Stimulated activated CD4-positive, alpha-beta T cell treated with anti-CD3 and anti-CD28 coated beads, Interleukin-15, amount 100 ng/mL, for 24 hours (primary cell): ENCODE measurements at places on chromosomes 2 and 18.

DNA sequence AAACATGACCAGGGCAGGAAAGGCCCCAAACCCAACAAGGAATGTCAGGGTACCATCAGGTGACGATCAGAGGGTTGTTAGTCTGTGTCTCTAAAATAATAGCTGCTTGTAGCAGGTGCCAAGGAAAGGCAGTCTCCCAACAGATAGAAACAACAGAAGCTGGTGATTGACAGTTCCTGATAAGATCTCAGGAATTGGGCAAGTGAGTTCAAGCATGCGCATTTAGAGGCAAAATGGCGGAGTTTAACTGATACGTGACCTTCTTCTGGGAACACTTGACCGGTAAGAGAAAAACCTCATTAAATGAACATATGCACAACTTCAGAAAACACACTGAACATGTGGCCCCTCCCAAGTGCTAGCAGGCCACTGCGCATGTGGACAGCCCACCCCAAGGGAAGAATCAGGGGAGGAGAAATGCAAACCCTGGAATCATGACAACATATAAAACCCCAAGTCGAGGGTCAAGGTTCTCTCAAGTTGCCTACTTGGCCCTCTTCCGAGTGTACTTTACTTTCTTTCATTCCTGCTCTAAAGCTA lies 664.9 kb downstream of the KCNJ3 start:
- no peak for DNase-seq

DNA sequence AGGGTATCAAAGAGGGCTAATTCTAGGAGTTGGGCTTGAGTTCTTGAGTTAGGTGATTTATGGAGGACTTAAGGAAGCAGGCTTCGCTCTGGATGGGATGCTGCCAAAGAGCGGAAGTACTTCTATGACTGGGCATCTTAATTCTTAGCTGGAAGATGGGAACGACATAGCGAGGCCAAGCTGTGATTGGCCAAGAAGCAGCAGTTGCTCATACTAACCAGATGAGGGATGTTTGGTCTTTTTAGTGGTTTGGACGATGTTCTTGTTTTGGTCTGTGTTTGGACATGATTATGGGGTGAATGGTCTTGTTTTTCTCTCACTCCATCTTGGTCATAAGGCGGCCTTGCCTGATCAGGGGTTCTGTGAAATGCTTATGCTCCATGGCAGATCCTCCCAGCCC lies 133.7 kb downstream of the MSH2 start:
- DNase-seq = no peak

DNA sequence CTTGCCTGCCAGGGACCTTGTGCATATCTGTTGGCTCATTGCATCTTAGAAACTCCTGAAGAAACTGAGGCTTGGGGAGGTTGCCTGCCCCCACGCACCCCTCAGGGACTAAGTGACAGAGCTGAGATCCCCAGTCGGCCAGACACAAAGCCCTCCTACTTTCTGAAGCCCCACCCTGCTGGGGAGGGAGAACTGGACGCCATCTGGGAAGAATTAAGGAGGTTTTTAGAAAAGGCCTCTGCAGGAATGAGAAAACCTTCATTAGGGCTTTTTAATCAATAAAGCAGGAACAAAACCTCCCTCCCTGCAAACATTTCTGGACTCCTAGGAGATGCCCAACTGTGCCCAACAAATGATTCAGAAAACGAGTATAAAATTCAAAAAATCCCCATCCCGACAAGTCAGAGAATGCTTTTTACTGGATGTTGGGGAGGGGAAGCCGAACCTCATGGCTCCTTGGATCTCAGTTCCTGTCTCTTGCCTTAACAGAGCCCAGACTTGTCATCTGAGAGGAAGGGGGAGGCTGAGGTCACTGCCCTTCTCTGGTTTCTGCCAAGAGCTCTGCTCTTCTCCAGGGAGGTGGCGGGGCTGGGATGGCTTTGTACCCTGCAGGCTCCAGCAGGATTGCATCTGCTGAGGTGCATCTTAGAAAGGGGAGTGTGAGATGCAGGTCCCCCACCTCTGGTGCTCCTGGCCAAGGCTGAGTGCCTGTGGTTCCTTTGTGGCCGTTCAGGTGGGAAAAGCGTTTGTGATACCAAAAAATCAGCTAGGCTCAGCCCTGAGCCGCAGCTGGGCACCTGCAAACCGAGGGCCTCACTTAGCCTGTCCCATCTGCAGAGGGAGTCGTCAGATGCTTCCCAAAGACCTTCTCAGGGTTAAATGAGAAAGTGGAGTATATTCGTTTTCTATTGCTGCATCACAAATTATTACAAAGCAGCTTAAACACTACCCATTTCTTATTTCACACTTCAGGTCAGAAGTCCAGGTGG lies 142.4 kb downstream of the ZFP36L2 start:
- no peak for DNase-seq

- no peak for DNase-seq
Observed at GRCh38 chr2:110153416-110153815, 37.8 kb upstream of the MALL start.

DNA sequence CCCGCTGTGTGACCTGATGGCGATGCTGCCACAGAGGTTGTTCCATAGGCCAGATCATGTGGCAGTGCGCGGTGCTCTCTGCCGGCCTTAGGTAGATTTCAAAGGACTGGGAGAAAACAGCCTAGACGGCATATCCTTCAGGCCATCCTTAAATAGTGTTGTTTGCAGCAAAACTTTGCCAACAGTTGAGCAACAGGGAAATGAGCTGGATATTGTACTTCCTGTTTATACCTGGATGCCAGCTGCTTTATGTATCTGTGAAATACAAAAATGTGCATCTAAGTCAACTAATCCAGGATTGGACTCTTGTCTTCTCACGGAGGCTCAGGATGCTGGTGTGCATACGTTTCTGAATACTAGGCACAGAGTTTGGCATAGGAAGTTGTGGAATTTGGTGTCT lies 107.1 kb downstream of the EML6 start:
- DNase-seq = no peak

GRCh38 chr2:9779596-9780264 lies 63.5 kb upstream of the TAF1B start:
- peak; percentile 64 for DNase-seq

DNA sequence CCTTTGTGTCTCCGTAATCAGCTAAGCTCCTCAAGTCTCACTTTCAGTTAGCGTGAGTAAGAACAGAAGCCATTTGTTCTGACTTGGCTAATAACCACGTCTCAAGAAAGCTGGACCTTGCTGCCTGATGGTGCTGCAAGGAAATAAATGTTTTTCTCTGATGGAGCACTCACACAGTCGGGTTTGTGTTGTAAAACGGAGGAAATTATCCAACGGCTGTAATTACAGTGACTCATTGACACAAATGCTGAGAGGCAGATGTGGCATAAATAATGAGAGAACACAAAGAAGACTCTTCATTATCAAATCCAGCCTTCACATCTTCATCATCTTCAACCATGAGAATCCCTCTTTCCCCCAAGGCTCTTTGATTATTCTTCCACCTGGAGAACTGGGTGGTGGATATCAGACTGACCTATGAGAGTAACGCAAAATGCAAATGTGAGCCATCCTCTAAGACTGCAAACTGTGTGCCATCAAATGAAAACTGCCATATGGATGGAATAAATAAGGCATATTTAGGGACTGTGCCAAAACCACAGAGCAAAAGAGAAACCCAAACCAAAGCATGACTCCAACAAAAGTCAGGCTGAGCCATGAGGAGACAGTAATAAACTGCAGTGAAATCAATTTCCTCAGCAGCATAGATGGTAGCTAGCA lies 252.6 kb downstream of the RND3 start:
- DNase-seq = no peak

- no peak for DNase-seq
Observed at GRCh38 chr18:6363216-6363615, 51.5 kb downstream of the L3MBTL4 start.

- DNase-seq = no peak
Observed at GRCh38 chr2:149744865-149745264, 157.3 kb upstream of the MMADHC start.

- no peak for DNase-seq
Observed at GRCh38 chr2:210356944-210357343, 42.0 kb upstream of the MYL1 start.

- no peak for DNase-seq
Observed at GRCh38 chr2:66814916-66815315, 380.0 kb downstream of the MEIS1 start.

GRCh38 chr18:47756364-47757016 lies 174.0 kb downstream of the SMAD2 start:
- DNase-seq = peak; percentile 70

DNA sequence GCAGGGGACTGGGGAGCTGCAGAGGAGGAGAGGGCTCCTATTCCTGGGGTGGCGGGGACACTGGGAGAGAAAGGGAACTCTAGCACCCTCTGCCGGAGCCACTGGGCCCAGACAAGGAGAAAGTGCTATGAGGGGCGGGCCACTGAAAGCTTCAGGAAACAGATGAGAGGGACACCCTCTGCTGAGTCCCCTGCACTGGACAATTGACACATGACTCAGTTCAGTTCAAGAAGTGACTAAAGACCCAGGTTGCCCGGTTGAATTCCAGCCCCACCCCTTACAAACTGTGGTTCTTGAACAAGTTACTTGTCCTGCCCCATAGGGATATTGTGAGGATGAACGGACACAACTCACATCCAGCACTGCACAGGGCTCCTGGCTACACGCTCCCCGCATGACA lies 5.0 kb downstream of the RUFY4 start:
- DNase-seq = peak; percentile 51

DNA sequence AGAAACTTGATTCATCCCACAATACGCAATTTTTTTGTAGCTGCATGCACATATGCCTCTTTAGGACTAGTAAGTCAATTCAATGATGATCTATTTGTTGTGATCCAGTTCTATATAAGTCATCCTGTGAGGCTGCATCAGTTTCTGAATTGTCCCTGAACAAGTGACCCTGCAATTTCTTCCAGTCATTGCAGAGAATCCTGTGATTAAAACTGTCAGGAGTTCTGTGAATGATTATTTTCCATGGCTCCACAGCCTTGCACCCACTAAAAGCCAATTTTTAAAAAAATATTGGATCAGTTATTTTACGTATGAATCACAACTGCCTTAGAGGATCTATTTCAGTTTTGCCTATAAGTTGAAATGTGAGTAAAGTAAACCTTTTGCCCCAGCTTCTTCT lies 1585.0 kb upstream of the ACVR2A start:
- DNase-seq = no peak

- DNase-seq = no peak
Observed at GRCh38 chr2:120559401-120559800, 176.3 kb upstream of the GLI2 start.

DNA sequence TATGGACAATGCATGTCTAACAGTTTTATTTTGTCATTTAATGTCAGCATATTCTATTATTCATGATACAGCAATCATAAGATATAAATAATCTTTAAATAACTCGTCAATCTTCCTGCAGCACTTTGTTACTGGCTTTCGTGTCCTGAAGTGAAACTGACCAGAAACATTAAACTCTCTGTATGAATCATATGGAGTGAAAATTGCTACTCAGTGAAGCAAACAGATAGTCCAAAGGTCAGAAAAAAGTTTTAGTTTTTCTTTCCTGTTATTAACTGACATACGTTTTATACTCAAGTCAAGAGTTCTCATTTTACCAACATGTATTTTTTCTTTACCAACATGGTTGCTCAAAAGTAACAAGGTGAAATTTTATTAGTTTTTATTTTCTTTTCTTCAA lies 106.8 kb upstream of the GALNT5 start:
- no peak for DNase-seq

GRCh38 chr2:99451280-99451679 lies 38.5 kb downstream of the REV1 start:
- no peak for DNase-seq

DNA sequence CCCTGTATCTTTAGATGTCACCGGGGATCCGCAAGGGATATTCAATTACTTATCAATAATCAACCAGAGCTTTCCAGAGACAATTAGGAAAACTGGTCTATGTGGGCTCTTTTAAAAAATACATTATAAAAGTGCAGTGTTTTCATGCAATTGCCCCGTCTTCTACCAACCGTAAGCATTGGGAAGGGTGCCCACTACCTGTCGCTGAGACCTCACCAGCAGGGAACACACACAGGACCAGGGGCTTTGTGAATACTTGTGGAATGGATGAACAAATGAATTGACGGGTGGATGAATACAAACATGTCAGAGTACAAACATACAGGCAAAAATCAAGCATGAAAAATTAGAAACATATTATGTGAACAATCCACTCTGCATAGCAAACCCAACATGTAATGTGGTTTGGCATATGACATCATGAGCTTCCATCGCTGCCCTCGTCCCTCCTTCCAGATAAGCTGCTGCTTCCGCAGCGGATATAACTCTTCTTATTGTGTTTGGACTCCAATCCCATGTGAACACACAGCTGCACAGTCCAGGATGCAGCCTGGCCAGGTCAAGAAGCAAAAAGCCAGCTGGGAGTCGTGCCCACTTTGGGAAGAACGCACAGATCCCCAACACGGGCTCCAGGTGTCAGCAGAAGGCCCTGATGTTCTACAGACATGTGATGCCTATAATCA lies 5.3 kb downstream of the FHL2 start:
- no peak for DNase-seq

DNA sequence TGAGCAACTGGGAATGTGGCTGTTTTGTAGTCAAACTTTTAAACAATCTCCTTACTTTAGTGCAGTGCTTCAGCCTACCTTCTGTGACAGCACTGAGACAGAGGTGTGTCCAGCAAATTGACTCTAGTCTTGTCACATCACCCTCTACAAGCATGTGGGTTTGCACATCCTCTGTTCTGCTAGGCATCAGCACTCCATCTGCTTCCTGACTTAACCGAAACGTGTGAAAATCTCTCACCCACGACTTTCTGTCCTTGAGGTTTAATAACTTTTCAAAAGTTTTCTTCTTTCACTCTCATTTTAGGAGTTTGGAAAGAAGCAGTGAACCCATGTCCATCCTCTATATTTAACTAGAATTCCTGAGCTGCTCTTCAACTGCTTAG lies 42.6 kb downstream of the TTR start:
- peak; percentile 5 for DNase-seq

DNA sequence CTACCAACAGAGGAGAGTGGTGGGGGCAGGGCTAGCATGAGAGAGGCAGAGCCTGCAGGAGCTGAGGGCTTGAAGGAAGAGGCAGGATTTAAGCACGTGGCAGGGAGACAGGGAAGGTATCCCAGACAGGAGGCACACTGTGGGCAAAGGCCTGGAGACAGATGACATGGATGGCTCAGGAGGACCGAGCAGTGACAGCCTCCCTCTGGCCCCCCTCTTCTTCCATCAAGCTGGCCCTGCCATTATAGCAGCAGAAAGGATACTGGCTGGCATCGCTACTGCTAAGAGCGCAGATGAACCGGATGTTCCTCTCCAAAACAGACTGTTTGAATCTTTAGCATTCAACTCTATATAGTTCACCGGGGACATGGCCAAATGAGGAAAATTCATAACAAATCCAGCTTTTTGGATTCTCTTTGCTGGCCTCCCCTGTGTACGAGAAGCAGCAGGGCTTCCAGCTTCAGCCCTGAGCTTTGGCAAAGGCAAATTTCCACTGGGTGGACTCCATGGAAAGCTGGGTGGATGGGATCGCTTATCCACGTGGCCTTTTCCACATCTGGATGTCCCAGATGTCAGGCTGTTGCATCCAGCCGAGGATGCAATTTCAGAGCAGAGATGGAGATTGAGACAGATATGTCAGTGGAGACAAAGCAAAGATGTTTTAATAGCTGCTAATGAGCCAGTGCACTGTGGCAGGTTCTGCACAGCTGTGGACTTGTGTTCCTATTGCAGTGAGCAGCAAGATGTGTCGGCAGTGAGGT lies 36.2 kb downstream of the CAPN13 start:
- DNase-seq = no peak

GRCh38 chr18:63971320-63972001 lies 1.6 kb downstream of the SERPINB8 start:
- DNase-seq = no peak
